ENCODE measurements at places on chromosomes 5 and 9.

GRCh38 chr9:72271613-72272478 lies 93.2 kb downstream of the ZFAND5 start:
- peak; percentile 8 for DNase-seq

DNA sequence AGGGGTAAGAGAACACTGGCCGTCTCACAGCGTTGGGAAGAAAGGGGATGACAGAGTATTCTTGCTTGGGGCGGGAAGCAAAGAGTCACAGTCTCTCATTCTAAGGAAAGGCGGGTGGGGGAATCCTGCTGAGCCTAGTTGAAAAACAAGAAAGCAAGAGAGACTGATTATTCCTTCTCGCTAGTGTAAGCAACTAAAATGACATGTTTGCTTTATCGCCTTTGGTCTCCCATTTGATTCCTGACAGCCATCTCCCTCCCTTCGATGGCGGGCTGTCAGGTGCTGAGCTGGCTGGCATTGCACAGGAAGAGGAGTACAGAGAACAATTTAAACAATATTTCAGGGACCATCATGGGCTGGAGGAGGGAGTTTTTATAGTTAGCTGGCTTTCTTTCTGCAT lies 331.3 kb downstream of the ASTN2 start:
- DNase-seq: no peak

DNA sequence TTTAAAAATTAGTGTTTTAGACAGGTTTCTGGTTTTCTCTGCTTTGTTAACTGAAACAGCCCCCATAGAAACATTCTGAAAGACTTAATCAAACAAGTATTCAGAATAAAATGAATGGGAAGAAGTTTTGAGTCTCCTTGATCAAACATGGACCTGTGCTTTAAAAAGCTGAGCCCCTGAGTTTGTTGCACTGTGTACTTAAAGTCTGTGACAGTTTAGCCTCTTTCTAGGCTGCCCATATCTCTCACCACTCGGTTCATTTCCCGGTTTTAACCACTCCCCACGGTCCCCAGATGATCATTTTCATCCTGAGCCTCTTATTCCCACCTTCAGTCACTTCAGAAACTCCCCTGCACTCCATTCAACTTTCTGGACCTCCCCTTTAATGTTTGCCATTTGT lies 215.9 kb upstream of the DMRT1 start:
- no peak for DNase-seq

GRCh38 chr5:34531751-34532360 lies 124.3 kb upstream of the RAI14 start:
- DNase-seq: no peak

- no peak for DNase-seq
These were observed 15.8 kb downstream of the ERGIC1 start for GRCh38 chr5:172849606-172850453.

DNA sequence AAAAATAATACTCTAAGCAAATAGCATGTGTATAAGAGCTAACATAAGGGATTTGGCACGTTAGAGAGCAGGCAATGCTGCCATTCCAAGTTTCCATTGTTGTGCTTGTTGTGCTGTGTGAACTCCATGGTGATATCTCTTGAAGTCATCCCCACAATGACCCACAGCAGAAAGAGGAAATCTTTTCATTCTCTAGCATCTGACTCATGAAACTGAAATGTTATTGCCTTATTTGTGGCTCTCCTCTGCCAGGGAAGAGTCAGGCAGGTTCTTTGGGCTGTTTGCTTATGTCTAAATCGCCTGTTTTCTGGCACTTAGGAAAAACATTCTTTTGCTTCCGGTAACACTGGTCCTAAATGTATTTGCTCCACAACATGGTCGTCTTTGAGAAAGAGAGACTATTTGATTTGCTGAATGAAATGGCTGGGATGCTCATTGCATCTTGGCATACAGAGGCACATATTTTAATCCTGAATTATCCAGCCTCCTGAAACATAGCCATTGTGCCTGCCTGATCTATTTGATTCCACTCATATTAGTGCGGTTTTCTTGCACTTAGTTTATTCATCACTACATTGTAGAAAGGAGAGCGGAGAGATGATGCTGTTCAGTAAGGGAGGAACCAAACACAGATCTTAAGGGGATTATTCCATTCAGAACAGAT lies 188.8 kb downstream of the CSNK1G3 start:
- DNase-seq: no peak

DNA sequence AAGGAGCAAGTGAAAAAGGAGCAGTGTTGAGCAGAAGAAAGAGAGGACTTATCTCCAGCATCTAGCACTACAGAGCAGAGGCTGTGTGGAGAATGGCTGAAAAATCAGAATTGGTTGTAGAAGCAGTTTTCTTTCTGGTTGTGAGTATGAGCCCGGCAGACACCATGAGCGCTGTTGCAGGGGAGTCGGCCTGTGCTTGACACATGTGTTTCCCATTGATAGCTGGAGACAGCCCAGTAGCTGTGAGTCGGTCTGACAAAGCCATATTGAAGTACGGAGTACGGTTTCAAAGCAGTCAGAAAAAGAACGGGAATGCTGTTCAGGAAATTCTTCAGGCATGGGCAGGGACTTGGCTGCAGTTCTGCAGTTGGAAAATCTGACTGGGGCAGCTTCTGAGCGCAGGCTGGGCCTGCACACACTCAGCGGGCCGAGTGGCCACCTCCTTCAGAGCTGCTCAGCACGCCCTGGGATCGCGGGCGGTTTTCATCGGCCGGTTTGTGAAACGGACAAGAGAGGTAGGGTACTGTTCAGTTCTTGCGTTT lies at the start of gene SGCD:
SGCD (plus strand) TSS at position 447 of the 542 bp plus-strand sequence.
- DNase-seq: no peak

GRCh38 chr9:35489313-35490154 lies at the start of gene RUSC2:
TSS of gene RUSC2 (plus strand) at chr9:35490111. CDS start at chr9:35546522, 56,411 bp downstream.
- DNase-seq: peak; percentile 11

- no peak for DNase-seq
These were observed 7.4 kb downstream of the WHRN start for GRCh38 chr9:114497727-114498382.

DNA sequence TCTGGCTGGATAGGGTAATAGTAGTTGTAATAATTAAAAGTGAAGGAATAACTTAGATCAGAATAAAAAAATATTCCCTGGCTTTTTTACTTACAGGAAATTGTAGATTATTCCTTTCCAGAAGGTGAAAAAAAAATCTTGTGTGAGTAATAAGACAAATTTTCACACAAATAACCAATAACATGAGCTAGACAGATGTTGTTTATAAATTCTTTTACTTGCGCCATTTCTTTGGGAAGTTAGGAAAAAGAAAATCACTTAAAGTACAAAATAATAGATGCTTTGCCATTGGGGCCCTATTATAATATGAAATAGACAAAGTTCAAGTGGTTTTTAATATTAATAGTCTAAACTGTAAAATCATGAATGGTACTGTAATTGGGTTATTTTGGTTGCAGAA lies 204.1 kb downstream of the ARRDC3 start:
- no peak for DNase-seq

DNA sequence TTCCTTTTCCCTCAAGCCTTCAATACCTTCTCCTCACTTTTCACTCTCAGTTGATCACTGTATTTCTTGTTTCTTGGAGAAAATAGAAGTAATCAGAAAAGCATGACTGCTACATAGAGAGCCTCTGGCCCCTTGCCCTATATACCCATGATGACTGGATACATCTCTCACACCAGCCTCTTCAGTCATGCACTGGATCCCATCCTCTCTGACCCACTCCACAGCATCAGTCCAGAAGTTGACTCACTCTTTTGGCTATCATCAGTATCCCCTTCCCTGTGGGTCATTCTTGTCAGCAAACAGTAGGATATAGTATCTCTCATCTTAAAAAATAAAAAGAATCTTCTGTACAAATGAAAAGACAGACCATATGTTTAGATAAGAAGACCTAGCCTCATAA lies 32.9 kb downstream of the PTCD2 start:
- no peak for DNase-seq

GRCh38 chr9:74960561-74960960 lies 7.8 kb upstream of the C9orf40 start:
- no peak for DNase-seq
